CD4-positive, alpha-beta T cell treated with Interleukin-4 for 4 hours (primary cell): ENCODE measurements at places on chromosomes 6 and 20.

DNA sequence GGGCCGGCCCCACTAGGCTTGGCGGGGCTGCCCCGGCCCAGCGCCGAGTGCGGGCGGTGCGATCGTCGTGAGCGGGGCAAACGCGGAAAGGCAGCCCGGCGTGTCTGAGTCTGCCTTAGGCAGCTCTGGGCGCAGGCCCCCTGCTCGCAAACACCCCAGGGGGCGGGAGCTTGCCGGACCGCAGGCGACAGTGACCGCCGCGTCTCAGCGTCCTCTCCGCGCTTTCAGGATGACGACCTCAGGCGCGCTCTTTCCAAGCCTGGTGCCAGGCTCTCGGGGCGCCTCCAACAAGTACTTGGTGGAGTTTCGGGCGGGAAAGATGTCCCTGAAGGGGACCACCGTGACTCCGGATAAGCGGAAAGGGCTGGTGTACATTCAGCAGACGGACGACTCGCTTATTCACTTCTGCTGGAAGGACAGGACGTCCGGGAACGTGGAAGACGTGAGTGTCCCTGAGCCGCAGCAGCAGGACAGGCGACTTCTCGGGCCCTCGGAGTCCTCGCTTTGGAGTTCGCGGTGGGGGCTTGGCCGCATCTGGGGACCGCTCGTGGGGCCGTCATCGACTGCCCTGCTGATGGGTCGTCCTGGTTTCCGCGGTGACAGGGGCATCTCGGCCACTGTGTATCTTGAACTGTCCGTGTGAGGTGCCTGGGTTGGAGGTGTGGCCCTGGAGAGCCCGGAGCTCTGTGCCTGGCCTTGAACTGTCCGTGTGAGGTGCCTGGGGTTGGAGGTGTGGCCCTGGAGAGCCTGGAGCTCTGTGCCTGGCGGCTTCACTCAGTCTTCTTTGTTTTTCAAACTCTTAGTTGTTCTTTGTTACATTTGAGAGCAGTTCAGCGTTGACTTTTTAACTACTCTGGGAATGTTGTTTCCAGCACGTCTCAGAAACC is 786 bp downstream of the ADRM1 start:
- DNase-seq, result no peak

GRCh38 chr6:43847741-43848630 is 78.0 kb downstream of the VEGFA start:
- no peak for DNase-seq

- peak; percentile 59 for DNase-seq
Measured at GRCh38 chr6:16238057-16238962, at the start of gene GMPR. Gene GMPR (plus strand): TSS chr6:16238587. CDS start chr6:16238694, 107 bp downstream.

DNA sequence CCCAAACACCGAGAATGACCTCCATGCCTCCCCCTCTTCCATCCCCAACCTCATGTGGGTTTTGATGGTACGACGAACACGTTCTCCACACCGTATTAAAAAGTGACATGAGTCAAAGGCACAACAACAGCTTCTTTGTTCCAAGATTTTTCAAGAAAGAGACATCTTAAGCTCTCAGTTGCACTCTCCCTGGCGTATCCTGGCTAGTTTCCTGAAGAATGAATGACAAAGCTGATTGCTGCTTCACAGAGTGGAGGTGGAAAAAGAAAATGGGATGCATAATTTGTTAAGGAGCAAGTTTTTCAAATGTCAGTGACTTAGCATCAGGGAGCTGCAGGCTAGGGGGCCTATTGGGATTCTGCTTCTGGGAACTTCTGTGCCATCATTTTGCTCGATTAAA is 95.5 kb downstream of the STK35 start:
- no peak for DNase-seq

DNA sequence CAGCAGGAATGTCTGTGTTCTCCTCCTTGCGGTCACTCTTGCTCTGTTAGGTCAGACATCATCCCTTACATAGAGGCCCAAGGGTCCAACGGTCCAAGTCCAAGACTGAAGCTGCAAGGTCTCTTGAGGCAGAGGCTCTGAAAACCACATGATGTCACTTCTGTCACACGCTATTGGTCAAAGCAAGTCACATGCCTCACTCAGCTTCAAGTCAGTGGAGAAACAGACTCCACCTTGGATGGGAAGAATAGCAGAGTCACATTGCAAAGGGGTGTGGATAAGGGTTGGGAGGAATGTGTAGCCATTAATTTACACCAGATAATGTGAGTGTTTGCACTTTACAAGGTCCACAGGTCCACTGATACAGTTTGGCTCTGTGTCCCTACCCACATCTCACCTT is 17.5 kb downstream of the SLC52A3 start:
- no peak for DNase-seq

- DNase-seq, result no peak
Measured at GRCh38 chr6:17289630-17290061, 8.5 kb downstream of the RBM24 start.

DNA sequence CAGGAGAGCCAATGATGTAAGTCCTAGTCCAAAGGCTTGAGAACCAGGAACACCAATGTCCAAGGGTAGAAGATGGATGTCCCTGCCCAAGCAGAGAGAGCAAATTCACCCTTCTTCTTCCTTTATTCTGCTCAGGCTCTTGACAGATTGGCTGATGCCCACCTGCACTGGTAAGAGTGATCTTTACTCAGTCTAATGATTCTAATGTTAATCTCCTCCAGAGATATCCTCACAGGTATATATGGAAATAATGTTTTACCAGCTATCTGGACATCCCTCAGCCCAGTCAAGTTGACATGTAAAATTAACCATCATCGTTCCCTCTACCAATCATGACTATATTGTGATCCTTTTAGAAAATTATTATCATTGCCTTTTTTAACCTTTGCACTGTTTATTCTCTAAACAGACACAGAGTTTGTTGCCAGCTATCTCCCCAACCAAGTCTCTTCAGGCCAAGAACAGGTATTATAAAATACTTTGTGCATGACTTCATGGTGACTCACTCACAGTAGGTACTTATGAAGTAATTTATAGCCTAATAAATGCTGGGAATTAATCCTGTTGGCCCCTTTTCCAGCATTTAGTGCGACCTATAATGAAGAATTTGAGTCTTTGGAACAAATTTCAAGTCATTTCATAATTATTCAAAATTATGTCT is 26.2 kb upstream of the TSHZ2 start:
- no peak for DNase-seq

- DNase-seq, result no peak
Measured at GRCh38 chr6:133697666-133698065, 191.2 kb upstream of the TCF21 start.

DNA sequence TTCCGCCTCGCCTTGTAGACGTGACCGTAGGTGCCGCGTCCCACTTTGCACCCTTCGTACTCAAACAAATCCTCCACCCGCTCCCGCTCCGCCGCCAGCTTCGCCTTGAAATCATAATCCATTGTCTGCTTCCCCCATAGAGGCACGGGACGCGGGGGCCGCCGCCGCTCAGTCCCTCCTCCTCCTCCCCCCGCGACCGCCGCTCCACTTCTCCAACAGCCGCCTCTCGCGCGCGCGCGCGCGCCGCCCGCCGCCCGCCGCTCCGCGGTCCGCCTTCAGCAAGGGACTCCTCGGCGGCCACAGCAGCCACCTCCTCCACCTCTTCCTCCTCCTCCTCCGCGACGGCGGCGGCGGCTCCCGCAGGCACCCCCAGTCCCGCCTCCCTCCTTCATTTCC is 256 bp downstream of the CDK19 start:
- no peak for DNase-seq

- no peak for DNase-seq
Measured at GRCh38 chr6:113763876-113764275, 93.3 kb upstream of the MARCKS start.
